ENCODE measurements at places on chromosomes 3 and 15.

- DNase-seq: no peak
Measured at GRCh38 chr15:88388686-88389085, 78.5 kb downstream of the MRPL46 start.

- no peak for DNase-seq
Measured at GRCh38 chr3:65950340-65951326, 88.1 kb downstream of the MAGI1 start.

DNA sequence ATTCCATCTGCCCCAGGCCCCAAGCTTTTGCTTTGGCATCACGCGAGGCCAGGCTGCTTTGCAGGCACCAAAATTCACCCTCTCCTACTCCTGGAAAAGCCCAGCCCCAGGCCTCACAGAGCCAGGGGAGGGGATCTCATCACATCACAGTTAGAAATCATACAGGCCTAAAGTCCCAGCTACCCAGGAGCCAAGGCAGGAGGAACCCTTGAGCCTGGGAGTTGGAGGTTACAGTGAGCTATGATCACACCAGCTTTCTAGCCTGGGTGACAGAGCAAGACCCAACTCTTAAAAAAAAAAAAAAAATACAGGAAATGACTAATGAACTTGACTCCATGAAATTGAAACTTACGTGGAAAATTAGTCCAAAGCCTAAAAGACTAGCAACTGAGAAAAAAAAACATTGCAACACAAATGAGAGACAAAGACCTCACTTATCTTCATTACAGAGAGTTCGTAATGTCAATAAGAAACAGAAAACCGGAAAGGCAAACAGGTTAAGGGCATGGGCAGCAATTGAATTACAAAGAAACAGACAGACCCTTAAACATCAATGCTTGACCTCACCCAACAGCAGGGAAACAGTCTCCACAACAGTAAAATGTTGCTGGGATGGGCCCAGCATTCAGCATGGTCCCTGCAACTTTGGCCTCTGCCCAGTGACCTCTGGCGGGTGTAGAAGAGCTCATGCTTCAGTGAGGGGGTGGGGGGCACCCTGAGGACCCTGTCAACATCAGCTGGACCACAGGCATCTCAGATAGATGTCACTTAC is 151.5 kb downstream of the LRRK1 start:
- DNase-seq: no peak

DNA sequence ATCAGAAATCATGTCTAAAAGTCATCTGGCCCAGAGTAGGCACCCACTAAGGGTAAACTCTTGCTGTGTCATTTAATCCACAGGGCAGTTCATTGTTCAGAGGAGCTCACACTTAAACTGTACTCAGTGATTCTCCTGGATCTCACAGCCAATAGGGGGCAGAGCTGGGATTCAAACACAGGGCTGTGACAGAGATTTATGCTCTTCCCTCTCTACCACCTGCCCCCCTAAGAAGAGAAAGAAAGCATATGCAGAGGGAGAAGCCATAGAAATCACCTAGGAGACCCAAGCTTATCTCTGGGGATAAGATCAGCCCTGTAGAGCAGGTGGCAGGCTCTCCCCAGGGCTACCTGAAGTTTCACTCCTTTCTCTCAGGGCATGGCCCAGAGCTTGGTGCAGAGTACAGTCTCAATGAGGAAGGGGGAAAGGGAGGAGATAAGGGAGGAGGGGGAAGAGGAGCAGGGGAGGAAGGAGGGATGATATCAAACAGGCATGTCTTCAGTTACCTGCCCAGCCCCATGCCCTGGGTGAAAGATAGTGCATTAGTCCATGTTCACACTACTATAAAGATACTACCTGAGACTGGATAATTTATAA is 51.8 kb upstream of the ADPGK start:
- DNase-seq: no peak

DNA sequence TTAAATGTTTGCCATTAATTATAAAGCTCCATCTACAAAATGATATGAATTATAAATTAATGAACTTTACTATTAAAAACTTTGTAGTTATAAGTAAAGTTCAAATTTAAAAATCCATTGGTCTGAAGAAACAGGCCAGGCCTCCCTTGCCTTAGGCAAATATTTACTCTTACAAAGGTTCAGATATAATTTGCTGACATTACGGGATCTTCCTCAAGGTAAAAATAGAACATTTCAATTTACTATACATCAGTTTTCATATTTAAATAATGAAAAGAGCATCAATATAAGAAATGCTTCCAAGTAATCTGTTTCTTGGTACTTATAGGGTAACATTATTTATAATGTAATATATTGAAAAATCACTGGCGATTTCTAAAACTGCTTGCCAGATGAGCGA is 3.7 kb downstream of the CMTM6 start:
- DNase-seq: no peak

DNA sequence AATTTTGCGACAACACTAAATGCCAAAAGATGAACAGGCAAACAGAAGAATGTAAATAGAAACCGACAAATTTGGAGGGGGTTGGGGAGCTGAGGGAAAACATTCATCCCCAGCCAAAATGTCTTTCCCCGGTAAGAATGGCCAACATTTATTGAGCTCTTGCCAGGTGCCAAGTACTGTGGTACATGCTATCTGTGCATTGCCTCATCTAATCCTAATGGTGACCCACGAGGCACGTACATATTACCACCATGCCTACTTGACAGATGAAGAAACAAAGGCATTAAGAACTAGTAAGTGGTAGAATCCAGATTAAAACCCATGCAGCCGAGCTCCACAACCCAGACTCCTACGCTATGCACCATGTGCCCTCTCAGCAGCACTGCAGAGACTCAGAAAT is 205.7 kb downstream of the STT3B start:
- no peak for DNase-seq

GRCh38 chr15:40055576-40056293 is 16.8 kb upstream of the SRP14 start:
- DNase-seq: no peak

- no peak for DNase-seq
Measured at GRCh38 chr3:83500931-83501330, 1457.9 kb upstream of the CADM2 start.
